CD8-positive, alpha-beta T cell (primary cell): ENCODE measurements at places on chromosomes 11 and 22.

DNA sequence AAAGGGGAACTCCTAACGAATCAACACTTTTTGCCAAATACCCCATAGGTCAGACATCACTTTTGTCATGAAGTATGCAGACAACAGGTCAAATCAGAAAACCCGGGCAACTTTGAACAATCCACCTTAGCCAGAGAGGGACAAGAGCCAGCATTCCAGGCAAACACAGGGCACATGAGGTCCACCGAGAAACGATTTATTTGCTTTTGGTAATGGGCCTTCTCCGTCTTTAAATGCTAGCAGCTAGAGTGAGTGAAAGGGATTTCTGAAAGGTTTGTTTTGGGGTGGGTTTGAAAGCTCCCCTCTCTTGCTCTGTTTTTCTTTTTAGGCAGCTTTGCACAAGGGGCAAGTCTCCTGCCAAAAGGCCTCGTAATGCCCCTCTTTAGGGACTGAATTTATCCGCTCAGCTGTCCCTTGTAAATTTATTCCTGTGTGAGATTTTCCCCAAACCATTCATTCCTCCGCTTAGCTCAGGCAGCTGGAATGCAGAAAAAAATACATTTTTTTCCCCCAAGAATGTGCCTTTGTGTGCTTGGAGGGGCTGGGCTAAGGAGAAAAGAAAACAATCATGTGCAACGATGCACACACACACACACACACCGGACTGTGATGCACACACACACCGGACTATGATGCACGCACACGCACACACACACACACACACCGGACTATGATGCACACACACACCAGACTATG, 196.9 kb downstream of the SNX19 start:
- no peak for DNase-seq

DNA sequence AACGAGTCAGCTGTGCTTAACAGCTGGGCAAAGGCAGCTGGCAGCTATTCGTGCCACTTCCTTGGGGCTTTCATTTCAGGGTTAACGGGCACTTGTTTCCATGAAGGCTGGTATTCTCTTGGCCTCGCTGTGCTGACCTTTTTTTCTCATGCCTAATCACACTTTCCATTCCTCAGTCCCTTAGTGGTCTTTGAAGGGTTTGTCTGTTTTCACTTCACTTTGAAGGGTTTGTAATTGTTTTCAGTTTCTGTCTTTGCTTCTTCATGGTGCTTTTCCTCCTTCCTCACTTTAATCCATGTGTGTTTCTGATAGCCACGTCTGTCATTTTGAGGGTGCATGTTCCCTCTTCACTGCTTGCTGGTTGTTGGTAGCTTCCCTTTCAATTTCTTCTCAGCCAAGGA, 24.6 kb downstream of the PPIL2 start:
- DNase-seq = no peak

GRCh38 chr22:50293441-50294318, 13.8 kb downstream of the PLXNB2 start:
- DNase-seq = no peak

DNA sequence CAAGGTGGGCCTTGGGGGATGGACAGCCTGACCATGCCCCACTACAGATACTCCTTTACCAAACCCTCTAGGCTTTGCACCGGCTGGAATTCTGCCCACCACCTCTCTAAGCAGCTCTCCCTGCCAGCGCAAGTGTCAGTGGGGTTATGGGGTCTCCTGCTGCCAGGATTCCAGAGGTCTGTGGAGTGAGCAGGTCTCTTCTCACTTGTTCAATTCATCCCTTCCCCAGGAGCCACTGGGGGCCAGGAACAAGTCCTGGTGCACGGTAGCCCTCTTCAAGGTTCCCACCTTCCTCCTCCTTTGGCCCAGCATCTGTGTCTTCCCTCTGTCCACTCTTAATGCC, 30.5 kb downstream of the CCDC15 start:
- no peak for DNase-seq

DNA sequence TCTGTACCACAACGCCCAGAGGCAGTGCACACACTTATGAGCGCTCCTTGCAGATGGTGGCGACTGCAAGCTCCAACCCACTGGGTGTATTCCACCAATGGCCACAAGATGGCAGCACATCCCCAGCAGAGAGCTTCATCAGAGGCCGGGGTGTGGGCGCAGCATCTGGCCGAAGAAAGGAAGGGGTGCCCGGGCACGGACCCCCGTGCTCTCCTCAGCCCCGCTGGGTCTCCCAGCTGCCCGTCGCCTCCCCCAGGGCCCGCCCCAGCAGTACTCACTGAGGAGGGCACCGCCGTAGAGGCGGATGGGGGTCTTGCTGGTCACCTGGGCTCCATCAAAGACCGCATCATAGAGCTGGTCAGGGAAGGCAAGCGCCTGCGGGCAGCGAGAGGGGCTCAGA, 14.2 kb downstream of the TP53I11 start:
- peak; percentile 80 for DNase-seq

- no peak for DNase-seq
Measured at GRCh38 chr11:75435571-75435925, 2.5 kb upstream of the KLHL35 start.

DNA sequence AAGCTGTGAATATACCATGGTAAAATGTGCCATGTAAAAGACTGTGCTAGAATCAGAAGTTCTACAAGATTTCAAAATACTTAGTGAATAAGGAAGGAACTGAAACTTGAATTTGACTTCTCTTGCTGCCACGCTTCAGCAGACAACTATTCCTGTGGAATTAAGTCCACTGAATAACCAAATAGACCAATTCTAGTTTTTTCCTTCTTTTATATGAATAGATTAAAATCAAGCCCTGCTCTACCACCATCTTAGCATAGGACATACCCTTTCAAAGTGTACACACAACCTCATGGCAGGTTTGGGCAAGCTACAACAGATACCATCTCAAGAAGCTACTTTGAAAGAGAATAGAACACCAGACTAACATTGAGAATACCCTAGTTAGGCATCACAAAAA, 23.4 kb upstream of the CLNS1A start:
- no peak for DNase-seq

GRCh38 chr11:114079511-114080065, 20.1 kb downstream of the ZBTB16 start:
- DNase-seq = no peak

DNA sequence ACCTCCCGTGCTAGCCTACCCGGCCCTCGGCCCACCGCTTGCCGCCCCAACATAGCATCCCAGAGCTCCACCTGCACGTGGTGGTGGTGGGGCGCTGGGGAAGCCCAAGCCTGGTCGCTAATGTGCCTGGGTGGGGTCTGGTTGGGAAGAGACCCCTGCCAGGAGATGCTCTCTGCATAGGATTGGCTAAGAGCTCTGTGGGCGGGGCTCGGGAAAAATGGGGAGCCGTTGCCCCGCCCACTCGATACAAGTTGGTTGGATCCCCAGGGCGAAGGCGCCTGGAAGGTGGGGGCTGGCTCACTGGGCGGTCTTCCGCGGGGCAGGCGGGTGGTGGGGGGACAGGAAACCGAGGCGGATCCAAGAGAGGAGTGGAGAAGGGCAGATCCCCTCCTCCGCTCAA, 7.6 kb downstream of the LRRC10B start:
- peak; percentile 15 for DNase-seq

GRCh38 chr11:114571712-114572111, 12.0 kb upstream of the NXPE1 start:
- DNase-seq = no peak

GRCh38 chr11:69530278-69531070, 49.0 kb downstream of the LINC01488 start:
- no peak for DNase-seq

GRCh38 chr11:65789230-65790103, 2.6 kb downstream of the OVOL1 start:
- DNase-seq = no peak

DNA sequence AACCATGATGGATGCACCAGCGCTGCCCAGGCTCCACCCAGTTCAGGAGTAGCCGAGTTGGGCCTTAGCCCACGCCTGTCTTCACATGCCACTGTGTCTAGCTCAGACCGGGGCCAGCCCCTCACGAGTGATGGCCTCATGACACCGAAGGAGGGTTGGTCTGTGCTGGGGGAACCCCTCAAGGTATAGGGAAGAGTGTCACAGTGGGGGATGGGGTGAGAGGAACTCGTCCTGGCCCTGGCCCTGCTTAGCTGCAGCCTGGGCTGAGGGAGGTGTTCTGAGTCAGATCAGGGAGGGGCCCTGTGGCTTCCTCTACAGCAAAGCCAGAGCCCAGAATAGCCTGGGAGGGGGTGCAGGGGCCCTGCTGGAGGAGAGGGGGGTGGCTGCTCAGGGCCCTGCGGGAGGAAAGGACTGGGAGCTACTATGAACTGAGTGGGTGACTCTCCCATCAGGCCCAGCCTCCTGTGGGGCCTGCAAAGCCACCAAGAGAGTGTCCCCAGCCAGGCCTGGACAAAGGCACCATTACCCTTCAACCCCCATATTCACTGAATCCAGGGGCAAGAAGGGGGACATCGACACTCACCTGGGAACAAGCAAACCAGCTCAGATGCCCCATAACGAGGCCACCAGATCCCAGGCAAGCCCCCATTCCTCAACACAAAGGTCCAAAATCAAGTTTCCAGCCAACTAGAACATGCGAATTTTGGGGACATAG, 41.2 kb downstream of the IGLL5 start:
- DNase-seq = peak; percentile 15

DNA sequence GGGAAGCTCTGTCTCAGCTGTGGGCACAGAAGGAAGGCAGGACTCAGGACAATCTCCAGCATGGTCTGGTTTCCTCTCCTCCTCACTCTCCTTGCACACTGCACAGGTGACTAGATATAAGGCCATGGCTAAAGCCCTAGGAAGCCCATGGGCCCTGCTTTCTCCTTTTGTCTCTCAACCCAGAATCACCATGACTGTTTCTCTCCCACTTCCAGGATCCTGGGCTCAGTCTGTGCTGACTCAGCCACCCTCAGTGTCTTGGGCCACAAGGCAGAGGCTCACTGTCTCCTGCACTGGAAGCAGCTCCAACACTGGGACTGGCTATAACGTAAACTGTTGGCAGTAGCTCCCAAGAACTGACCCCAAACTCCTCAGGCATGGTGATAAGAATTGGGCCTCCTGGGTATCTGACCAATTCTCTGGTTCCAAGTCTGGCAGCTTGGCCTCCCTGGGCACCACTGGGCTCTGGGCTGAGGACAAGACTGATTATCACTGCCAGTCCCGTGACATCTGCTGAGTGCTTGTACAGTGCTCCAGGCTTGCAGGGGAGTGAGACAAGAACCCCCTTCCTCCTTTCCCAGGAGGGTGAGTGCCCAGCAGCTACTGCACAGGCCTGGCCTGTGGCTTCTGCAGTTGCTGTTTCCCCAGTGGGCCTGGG, 104.0 kb upstream of the TOP3B start:
- DNase-seq = no peak

DNA sequence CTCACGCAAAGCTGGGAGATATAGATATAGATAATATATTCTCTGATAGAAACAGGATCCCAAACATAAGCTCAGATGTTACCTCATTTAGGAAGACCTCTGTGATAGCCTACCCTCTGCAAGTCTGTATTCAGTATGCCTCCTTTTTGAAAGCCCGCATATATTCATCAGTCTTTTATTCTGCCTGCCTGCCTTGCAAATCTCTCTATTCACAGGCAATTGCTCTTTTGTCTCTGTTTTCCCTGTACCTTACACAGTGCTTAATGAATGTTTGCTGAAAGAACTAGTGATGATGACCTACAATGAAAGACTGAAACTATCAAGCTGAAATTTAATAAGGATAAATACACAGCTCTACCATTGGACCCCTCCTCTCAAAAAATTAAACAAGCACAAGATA, 18.4 kb downstream of the DEUP1 start:
- DNase-seq = no peak

DNA sequence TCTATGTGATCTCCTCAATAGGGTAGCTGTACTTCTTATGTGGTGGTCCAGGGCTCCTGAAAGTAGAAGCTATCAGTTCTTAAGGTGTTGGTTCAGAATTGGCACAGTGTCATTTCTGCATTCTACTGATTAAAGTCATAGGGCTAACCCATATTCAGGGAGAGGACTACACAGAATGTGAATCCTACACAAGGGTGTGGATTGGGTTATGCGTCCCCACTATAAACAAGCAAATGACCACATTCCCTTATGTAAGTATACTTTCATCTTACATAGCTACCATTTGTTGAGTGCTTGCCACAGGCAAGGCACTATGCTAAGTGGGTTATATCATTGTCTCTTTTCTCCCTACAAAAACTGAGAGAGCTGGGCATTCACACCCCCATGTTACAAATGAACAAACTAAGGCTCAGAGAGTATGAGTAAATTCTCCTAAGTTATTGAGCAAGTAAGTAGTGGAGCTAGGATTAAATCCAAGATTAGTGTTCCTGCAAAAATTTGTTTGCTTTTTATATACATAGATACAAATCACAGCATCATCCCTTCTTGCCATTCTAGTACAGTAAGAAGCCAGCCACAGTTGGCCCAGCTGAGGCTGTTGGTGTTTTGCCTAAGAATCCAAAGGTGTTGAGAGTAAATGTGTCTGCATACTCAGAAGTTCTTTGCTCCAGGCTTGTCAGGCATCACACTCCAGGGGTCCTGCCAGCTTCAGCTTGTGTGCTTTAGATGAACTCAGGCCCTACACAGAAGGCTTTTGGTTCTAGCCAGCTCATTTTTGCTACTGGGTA, 157.8 kb downstream of the KIF18A start:
- no peak for DNase-seq

DNA sequence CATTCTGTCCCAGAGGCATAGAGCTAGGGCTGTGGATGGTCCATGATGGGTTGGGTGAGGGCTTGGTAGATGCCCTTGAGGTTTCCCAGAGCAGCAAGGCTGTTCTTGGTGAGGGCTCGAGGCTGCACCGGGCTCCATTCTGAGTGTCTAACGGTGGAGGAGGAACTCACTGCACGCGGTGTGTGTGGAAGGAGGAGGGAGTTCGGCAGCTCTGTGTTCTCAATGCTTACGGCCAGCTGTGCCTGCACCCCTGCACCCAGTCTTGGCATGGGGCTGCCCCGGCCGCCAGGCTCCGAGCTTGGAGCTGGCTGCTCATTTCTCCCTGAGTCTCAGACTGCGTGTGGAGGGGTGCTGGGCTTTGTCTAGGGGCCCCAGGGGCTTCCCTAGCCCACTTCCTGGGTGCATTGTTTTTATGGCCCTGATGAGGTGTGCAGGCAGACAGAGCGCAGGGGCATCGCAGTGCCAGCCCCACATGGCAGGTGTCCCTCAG, 1247.1 kb downstream of the BRD1 start:
- DNase-seq = no peak

- DNase-seq = no peak
Measured at GRCh38 chr11:62075438-62075837, 48.4 kb upstream of the INCENP start.
